AG20443 (cell line): ENCODE measurements at places on chromosomes 5 and 9.

GRCh38 chr5:141514330-141515133 is 25.7 kb downstream of the PCDHGC5 start:
- DNase-seq = peak; percentile 54

DNA sequence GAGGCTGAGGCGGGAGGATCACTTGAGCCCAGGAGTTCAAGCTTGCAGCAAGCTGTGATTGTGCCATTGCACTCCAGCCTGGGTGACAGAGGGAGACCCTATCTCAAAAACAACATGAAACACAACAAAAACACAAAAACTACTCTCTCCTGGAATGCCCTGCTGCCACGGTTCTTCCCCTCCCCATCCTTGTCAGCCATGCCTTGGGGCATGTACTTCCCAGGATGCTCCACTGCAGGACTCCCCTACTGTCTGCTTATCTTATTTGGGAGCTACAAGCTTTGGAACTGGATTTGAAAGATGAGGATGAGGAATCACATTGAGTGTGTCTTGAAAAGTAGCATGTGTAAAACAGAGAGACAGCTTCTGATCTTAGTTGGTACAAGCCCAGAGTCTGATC is 40.1 kb upstream of the KIAA1958 start:
- no peak for DNase-seq

- no peak for DNase-seq
These were observed 74.6 kb downstream of the CFAP95 start for GRCh38 chr9:69895185-69895584.

DNA sequence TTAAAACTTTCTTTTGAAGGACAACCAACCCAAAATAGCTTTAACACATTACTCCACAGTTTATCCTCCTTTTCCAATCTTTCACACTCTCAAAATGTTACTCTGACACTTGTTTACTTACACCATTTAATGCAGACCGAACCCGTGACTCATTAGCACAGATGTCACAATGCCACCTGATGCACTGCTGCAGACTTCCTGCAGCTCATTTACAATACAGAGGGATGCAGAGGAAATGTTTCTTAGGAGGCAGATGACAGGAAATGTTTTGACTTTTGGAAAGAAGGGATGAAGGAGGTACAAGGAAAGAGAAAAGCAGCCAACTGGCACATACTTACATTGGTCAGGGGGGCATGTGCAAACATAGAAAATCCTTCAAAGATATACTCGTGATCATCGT is 39.0 kb downstream of the DROSHA start:
- DNase-seq = no peak

DNA sequence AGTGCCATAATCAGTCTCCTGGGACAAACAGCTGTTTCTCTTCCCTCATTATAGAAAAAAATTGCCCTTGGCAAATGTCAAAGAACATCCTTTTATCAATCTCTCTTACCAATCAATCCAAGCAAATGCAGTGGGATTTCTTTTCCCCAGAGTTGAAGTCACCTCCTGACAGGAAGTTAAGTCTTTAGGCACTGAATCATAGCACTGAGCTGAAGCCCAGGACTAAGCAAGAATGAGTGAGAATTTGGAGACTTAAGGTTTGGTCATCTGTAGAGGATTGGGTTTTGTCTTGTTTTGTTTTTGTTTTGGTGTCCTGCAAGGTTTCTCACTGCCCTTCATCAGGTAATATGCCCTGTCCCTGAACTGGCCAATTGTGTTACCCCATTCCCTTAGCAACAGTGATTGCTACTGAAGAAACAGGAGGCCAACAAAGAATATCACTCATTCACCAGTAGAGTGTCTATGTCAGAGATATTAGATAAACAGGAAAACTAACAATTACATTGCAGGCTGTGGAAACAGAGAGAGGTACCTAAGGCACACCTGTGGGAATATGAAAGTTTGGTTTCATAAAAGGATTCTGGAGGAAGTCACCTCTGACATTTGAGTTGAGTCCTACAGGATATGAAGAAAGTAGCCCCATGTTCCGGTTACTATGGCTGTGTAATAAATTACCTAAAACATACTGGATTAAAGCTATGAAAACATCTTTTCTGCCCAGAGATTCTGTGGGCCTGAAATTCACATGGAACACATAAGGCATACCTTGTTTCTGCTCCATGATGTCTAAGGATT is 4.5 kb upstream of the FXN start:
- no peak for DNase-seq

DNA sequence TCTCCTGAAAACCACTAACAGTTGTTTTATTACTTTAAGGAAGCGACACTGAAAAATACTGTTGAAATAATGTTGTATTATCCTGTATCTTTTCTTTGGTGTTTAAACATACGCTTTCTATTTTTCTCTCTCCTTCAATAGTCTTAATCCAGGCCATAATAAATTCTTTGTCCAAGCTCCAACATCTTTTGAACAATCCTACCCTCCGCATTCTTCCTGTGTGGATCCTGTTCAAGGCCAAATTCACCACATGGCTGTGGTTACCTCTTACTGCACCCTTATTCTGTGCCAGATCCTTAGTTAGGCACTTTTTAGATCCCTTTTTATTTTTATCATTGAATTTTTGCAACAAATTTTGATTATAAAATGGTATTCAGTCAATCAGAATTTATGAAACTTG is 1691.5 kb downstream of the MAT2B start:
- no peak for DNase-seq

DNA sequence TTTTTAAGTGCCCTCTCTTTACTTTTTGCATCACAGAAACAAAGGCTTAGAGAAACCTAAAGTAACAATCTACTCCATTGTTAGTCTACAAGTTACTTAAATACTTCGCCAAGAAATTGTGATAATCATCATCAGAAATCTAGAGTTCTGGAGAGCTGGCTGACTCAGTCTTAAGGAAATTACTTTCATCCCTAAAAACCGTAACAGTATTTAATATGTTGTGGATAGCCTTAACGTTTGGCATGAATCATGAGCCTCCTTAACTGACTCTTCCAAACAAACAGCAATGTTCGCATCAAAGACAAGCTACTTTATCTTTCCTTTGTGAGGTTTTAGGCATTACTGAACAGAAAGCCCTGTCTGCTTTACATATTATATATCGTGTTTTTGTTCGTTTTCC is 128.7 kb downstream of the NIPBL start:
- peak; percentile 14 for DNase-seq

DNA sequence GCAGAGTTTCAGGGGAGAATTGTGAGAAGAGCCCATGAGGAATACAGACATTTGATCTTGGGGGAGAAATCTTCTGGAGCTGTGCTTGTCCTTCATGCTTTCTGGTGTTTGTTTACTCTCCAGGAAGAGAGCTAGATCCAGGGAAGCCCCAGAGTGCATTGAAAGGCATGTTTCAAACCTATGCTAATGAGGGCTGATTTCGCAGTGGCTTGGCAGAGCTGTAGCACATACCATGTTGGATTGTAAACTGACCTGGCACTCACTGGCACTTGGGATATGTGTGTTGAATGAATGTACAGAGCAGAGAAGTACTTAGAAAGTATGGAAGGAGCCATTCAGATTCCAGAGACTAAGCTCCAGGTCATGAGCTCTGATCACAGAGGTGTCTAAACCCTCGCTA is 30.9 kb downstream of the TNFSF8 start:
- DNase-seq = no peak
